ENCODE measurements at places on chromosomes 5 and 9.

DNA sequence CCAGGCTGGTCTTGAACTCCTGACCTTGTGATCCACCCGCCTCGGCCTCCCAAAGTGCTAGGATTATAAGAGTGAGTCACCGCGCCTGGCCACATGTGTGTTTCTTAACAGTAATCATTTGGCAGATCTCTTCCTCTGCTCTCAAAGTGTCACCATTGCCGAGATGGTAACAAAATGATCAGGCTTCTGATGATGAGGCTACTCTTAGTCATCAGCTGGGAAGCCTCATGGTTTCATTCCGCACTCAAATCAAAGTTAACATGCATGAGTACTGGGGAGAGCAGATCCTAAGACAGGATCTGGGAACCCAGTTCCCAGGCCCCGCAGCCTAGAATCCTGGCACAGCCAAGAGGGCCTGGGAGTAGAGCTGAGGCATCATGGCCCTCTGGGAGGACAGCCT lies 27.4 kb downstream of the BARHL1 start:
- DNase-seq = no peak

DNA sequence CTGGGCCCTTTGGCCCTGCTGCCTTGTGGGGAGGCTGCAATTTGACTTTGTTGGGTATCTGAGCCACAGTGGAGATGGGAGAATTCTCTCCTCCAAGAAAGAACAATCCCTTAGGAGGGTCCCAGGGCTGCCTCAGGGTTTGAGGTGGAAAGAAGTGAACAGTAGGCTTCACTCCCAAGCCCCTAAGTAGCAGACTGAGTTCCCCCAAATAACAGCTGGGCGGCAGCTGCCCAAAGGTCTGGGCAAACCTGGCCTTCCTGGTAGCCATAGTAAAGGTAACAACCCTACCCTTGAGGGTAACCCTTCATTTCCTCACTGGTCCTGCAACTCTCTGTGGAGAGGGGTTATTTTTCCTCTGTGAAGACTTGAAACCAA lies 746 bp downstream of the RGS3 start:
- DNase-seq = no peak

- DNase-seq = no peak
These were observed 47.7 kb upstream of the TTC39B start for GRCh38 chr9:15354713-15355112.

DNA sequence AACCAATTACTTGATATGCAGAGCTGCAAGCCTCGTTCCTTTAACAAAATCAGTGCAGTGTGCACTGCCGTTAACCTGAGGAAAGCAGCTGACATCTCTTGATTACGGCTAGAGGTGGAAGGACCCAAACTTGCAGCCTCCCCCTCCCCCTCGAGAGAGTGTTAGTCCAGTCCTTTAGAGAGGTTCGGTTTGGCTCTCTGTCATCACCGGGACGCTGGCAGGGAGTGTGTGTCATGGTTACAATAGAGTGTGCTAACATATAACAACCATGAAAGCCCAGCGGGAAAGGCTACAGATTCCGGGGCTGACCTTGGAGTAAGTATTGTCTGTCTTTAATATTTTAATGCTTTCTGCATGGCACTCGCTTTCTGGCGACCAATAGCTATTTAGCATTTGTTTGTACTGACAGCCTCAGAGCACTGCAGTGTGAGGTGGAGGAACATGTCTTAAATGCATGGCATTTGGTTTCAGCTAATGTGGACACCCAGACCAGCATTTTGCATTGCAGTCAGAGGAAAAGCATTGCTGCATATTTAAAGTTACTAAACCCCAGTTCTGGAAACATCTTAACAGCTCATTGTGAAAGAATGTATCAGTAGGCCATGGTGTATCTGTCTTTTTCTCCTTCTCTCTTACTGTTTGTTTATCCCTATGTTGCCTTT lies 237.5 kb downstream of the CD180 start:
- DNase-seq = peak; percentile 31

DNA sequence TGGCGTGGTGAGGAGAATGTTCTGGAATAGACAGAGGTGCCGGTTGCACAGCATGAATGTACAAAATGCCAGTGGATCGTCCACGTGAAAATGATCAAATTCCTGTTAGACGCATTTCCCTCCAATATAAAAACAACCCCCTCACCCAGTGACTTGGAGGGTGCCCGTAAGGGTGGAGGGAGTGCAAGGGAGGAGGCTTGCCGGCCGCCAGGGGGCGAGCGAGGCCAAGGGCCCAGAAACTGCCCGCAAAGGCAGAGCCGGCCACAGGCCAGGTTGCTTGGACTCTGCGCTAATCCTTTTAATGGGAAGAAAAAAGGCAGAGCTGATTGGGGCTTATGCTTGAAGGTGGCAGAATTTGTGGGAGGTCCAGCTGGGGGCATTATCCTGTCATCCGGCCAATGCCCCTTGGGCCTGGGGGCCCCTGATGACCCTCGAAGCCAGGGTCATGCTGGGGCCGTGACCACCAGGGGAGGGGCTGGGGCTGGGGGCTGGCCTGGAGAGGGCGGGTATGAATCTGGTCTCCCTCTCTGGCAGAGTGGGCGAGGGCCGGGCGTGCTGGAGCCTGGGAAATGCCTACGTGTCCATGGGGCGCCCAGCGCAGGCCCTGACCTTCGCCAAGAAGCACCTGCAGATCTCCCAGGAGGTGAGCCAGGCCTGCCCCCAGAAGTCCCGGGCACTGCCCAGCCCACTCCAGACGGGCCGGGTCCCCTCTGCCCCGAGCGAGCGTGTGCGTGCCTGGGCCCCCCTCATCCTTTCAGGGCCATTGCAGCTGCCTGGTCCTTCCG lies 12.0 kb downstream of the GPSM1 start:
- no peak for DNase-seq

DNA sequence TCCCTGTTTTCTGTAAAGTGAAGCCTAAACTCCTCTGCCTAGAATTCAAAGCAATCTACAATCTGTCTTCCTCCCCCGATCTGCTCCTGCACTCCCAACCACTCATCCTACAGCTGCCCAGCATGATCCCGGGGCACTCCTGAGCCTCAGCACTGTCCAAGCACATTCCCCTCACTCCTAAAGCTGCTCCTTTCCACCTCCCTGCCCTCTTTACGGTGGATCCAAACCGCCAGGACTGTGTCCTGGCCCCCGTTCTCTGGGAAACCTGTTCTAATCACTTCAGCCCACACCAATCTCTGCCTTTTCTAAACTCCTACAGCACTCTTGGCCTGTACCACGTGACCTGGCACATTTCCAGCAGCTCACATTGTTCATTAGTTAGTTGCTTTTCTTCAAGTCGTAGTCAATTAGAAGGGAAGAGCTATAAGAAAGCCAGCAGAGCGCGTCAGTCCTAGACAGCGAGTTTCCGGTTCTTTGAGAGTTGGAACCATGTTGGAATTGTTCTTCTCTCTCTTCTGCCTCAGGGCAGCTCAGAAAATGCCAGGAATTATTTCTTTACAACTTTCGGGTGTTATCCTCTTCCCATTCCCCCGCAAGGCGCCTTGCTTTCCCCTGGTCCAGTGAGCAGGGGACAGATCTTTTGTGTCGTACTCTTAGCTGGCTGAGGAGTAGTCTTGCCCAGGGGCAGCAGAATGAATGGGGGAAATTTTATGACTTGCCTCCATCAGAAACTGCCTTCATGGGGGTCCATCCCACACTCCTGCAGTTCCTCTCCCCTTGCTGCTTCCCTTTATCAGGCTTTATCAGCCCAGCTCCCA lies 60.7 kb downstream of the NRG2 start:
- DNase-seq = no peak

DNA sequence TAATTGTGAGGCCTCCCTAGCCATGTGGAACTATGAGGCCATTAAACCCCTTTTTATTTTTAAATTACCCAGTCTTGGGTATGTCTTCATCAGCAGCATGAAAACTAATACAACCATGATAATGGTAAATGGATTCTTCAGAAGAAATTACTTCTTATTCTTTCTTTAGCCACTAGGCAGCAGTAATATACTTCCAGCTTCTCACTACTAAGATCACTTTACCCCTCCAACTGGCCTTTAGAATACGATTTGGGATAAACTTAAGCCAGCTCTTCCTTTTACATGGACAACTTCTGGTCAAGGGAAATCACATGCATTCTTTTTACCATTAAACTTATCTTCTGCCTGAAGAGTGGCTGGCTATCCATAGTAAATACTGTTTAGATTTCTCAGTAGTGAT lies 355.4 kb downstream of the MAN2A1 start:
- no peak for DNase-seq

Data from NCI-H1092 treated with DMSO at 0.1 percent for 48 hours (cell line).